NCI-H1436 treated with DMSO at 0.1 percent for 48 hours (cell line): ENCODE measurements at places on chromosomes 11 and 22.

DNA sequence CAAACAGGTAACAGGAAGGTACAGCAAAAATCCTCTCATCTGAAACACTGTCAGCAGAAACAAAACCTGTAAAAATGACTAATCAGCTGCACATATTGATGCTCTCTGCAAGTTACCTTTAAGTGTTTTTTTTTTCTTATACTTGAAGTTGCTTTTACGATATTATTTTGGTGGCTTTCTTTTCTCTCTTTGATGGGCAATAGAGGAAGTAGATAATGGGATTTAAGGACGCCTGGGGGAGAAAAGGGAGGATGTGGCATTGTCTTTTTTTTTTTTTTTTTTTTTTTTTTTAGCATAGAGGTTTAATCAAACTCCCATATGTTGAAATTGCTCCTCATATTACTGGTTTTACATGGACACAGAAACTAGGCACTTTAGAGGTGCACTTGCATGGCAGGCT is 11.4 kb upstream of the ADSL start:
- no peak for DNase-seq

DNA sequence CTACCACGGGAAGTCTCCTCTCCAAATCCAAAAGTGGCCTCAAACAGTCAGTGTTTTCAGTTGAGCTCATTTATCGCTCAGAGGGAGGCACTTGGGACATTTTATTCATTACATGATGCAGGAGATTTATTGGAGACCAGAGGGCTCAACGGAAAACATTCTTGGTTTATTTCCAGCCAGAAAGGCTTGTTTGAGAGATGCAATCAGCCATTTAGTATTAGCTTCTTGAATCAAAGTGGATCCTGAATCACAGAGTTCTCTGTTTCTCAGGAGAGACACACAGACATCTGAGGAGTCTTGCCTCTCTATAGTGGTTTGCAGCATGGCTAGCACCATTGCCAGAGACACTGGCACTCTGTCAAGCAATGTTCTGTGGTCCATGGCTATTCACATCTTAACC is 31.5 kb downstream of the CD44 start:
- DNase-seq, result no peak

GRCh38 chr11:129451524-129451923 is 75.9 kb downstream of the BARX2 start:
- DNase-seq, result no peak

DNA sequence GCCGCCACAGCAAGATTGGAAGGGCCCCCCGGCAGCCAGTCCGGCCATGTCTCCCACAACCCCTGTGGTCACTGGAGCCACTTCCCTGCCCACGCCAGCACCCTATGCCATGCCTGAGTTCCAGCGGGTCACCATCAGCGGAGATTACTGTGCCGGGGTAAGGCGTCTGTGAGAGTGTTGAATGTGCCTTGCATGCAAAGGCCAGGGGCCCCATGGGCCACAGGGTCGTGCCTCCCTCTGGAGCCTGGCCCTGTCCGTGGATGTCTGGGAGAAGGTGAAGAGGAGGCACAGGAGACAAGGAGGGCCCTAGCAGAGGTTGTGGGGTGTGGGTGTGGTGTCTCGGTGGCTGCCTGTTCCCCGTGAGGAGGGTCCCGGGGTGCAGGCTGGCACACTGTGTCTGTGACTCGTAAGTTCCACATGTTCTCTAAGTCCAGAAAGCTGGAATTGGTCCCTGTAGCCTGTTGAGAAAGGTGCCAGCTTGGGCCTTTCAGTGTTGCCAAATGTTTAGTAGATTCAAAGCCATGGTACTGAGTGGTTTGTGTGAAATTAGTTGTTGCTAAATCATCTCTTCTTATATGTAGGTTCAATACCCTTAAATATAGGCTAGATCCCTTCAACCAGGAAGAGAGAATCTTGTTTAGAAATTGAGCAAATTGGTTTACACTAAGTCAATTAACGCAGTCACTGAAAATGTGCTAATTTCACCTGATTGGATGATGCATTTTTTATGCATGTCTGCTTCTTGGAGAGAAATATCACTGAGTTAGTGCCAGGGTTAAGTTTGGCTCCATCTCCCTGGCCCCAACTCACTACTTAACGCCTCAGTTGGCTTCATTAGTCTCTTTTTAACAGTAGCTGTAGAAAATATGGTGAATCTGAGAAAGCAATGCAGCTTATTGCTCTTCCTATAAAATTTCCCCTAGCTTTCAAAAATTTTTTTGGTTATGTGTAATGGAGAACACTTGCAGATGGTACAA is 23.8 kb downstream of the AMPD3 start:
- DNase-seq, result no peak

- DNase-seq, result no peak
These were observed 12.4 kb downstream of the CAVIN3 start for GRCh38 chr11:6307876-6308275.
